ENCODE measurements at places on chromosomes 13 and 19.

DNA sequence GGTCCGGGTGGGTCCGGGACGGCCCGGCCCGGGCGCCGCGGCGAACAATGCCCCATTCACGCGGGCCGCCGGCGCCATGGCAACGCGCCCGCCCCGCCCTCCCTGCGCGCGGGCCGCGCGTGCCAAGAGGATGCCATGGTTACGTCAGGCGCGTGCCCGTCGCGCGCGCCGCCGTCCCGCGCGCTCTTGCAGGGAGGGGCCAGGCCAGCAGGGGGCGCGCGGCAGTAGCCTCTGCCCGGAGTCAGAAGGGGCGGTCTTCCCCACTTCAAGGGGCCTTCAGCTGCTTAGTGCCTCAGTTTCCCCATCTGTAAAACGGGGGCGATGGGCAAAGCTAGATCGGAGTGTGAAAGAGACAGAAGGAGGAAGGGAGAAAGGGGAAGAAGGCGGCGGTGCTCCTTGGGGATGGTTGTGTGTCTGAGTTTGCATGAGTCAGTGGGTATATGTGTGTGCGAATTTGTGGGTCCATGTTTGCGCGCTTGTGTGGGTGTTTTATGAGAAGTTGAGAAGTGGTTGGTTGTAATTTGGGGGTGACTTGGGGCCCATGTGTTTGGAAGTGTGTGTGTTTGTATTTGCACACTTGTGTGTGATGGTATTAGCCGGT, 11.6 kb upstream of the NFIX start:
- DNase-seq, result peak; percentile 81

DNA sequence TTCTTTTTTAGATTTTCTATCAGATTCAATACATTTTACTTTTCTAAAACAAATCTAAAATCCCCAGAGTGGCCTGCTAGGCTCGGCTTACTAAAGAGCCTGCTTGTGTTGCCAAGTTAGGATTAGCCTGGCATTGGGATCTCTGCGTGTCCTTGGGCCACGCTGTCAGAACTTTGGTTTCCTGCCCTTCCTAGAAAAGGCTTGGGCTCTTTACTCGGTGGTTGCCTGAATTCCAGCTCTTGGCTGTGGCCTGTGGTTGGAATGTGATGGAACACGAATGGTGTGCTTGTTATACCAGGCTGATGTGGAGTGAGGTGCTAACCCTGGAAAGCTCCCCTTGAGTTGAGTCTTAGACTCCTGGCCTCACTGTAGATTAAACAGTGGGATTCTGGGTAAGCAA, 8.5 kb downstream of the SPATA13 start:
- DNase-seq, result no peak

DNA sequence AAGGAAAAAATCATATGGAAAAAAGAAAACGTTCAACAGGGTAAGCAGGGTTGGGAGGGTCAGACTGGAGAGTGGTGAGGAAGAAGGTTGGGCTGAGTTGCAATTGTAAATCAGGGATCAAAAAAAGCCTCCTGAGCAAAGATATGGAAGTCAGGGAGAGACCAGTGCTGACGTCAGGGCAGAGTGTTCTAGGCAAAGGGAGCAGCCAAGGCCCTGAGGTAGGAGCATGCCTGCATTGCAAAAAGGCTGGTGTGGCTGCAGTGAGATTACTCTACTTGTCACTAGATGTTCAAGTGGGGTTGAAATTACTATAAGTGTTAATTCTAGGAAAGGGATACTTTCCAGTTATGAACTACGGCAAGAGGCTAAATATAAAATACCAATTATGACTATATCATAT, 562.0 kb downstream of the MYO16 start:
- DNase-seq, result no peak

- peak; percentile 87 for DNase-seq
These were observed at the start of gene ZNF260 for GRCh38 chr19:36528194-36528920. Gene ZNF260 (minus strand): TSS chr19:36528271. CDS start chr19:36515238, 13,033 bp downstream.

DNA sequence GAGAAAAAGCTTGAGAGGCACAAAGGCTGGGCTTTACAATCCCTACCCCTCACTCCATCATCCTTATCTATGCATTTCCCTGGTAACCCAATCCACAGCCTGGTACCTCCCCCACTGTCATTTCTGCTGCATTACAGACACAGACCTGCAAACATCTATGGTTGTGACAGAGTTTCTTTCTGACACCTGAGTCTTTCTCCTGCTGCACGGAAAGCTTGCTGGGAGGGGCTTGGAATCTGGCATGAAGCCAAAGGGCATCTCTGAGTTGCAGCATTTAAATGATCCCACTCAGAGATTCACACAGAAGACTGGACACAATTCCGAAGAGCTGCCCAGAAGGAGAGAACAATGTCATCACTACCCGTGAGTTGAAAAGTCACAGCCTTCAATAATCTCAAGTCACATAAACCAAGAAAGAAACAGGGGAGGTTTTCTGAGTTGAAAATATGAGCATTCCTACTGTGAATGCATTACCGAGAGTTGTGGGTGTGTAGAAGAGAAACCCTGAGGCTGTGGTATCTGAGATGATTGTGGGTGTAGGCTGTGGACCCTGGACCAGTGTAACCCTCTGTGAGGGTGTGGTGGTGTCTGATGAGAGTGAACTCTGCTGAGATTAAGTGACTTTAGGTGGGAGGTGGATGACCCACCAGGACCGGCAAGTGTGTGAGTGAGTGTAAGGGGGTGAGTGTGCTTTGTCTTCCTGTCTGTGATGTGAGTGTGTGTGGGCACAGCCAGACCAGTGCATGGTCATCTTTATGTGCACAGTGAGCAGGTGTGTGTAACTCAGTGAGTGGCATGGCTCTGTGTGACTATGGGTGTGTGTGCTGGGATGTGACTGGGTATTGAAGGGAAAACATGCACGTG, at the start of gene LGALS14:
TSS of gene LGALS14 (plus strand) at position 301 of the 864 bp plus-strand sequence. CDS start at position 349, 48 bp downstream.
- DNase-seq, result no peak

GRCh38 chr19:19081642-19082151, 17.9 kb downstream of the SLC25A42 start:
- DNase-seq, result no peak

- no peak for DNase-seq
These were observed 622.4 kb downstream of the DCT start for GRCh38 chr13:93857126-93857525.

- no peak for DNase-seq
These were observed 617 bp upstream of the IQCN start for GRCh38 chr19:18274781-18275356.

DNA sequence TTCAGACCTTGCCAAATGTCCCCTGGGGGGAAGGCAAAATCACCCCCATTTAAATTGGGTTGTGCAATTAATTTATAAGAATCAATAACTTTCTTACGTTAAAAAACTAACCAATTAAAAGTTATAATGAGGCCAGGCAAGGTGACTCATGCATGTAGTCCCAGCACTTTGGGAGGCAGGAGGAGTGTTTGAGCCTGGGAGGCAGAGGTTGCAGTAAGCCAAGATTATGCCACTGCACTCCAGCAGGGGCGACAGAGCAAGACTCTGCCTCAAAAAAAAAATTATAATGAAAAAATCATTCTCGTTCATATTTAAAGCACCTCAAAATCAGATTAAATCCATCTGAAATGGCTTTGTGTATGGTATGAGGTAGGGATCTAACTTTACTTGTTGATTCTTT, 18.4 kb upstream of the SIGLEC14 start:
- no peak for DNase-seq
